Airway epithelial cell (primary cell): ENCODE measurements at places on chromosomes 5 and 9. TPM values are rescaled to one million over a fixed set of nuclear protein-coding genes. Genes with fewer than 3 reads are reported as not detected.

The GNA14 gene
- not detected in 2 replicates for total RNA-seq

The ZNF622 gene
- total RNA-seq = 34.4 and 39.4 TPM in 2 replicates

The LRRC19 gene
- not detected in 2 replicates for total RNA-seq

The FGFR4 gene
- total RNA-seq = 1.3 and 2.1 TPM in 2 replicates

The KIF20A gene
- 39.3 and 45.1 TPM in 2 replicates for total RNA-seq

The ADAMTS13 gene
- 0.56 and 1.6 TPM in 2 replicates for total RNA-seq

The RASGRF2 gene
- 1.1 and 1.3 TPM in 2 replicates for total RNA-seq

The CDH6 gene
- 11.3 and 14.1 TPM in 2 replicates for total RNA-seq
